Activated CD4-positive, alpha-beta T cell treated with anti-CD3 and anti-CD28 coated beads, Interleukin-2, amount 10 ng/mL, durations not matched to agents 7 days and 5 days (primary cell): ENCODE measurements at places on chromosomes 16 and 17.

- no peak for DNase-seq
These were observed 63.5 kb downstream of the SPECC1 start for GRCh38 chr17:20072692-20072992.

DNA sequence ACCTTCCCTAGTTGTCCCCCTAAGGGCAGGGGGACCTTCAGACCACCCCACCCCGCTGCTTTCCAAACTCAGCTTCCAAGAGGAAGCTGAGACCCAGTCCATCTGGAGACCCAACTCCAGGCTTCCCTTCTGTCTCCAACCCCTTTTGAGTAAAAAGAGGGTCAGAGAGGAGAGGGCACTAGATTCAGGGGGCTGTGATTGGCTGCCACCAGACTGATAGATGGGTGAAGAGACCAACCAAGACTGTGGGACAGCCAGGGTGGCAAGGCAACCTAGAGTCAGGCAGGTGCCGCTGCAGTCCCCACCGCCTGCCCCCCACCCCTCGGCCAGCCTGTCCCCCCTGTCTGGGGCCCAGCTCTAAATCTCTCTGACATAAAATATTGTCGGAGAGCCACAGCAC, 92.5 kb downstream of the SDK2 start:
- peak; percentile 22 for DNase-seq

GRCh38 chr17:78240012-78240655, 8.7 kb downstream of the TMEM235 start:
- no peak for DNase-seq

GRCh38 chr17:32927724-32928585, at the start of gene TMEM98:
Gene TMEM98 (plus strand): TSS chr17:32928153. CDS start chr17:32931529, 3,376 bp downstream.
- DNase-seq, result peak; percentile 3

DNA sequence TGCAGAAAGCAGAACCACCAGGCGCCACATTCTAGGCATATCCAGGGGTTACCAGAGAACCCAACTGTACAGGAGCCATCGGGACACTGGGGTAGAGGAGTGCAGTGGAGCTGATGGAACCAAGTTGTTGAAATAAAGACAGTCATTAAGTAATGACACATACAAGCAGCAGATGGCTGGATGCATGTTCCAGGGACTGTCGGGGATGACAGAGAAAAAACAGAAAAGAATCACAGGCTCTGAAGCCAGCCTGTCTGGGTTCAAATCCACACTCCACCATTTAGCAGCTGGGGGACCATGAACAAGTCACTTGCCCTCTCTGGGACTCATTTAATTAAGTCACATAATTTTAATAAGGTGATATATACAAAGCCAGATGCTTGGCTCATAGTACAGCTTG, 117.1 kb downstream of the ZNF423 start:
- no peak for DNase-seq

- DNase-seq, result peak; percentile 85
These were observed 58.5 kb downstream of the TMEM132E start for GRCh38 chr17:34637548-34638525.

GRCh38 chr16:11020792-11021551, 76.6 kb downstream of the CLEC16A start:
- no peak for DNase-seq

DNA sequence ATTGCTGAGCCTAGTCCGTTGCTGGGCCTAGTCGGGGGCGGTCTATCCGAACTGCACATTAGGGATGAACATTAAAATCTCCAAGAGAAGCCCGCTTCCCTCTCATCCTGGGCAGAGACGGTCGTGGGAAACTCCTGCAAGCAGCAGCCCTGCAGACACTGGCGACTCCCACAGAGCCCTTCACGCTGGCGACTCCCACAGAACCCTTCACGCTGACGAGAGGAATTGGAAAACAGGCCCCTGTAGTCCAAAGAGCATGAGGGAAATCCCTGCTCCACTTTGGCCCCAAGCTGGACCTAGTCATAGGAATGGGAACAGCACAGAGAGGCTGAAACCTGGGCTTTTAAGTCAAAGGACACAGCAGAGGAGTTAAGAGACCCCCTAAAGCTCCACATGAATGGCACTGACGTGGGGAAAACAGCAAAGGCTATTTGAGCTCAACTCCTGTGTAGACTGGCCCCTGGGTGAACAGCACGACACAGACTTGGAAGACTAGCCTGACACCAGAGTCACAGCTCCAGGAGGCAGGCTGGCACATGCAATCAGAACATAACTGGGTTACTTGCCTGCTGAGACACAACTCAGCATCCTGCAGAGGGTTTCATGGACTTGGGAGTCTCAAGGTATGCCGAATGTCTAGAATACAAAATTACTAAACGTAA, 42.2 kb downstream of the WDR45B start:
- no peak for DNase-seq

- no peak for DNase-seq
These were observed 484.7 kb downstream of the NPIPA7 start for GRCh38 chr16:16863672-16864071.

DNA sequence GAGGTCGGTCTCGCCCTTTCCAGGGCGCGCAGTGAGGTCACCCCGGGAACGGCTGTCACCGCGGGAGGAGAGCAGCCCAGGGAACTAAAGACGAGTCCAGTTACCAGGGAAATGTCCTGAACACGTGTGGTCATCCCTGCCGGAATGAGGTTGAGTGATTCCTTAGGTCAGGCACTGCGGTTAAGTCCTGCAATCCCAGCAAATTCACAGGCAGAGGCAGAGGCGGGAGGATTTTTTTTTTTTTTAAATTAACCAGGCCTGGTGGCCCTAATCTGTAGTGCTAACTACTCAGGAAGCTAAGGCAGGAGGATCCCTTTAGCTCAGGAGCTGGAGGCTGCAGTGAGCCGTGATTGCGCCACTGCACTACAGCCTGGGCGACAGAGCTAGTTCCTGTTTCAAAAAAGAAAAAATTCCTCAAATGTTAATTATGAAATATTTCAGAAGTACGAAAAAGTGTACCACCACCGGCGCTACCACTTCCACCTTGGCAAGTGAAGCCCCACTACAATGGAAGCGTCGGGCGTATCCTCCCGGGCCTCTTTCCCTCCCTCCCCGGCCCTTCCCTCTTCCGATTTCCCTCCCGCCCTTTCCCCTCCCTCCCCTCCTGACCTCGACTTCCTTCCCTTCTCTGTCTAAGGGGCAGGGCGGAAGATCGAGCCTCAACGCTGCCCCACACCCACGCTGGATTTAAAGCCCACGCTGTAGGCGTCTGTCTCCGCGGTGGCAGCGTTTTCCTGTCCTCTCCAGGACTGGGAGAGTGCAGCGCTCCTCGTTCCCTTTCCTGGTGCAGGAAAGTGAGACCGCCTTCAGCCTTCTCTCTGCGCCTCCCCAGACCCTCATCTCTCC, 27.3 kb downstream of the SLFN11 start:
- DNase-seq, result peak; percentile 43

DNA sequence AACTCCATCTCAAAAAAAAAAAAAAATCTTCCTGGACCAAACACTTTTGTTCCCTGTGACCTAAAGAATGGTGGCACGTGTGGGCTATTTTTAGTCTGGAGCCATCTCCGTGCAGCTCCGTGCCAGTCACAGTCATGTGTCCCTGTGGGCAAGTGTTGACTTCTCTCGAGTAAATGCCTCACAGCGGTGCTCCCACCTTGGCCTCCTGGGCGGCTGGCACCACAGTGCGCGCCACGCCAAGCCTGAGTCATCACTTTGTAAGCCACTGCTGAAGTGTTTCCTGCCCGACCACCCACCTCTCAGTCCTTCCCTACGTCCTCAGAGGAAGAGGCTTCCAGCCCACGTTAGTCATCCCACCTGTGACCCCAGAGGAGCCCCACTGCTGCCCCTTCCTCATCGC, 10.9 kb upstream of the HEXD start:
- DNase-seq, result no peak

DNA sequence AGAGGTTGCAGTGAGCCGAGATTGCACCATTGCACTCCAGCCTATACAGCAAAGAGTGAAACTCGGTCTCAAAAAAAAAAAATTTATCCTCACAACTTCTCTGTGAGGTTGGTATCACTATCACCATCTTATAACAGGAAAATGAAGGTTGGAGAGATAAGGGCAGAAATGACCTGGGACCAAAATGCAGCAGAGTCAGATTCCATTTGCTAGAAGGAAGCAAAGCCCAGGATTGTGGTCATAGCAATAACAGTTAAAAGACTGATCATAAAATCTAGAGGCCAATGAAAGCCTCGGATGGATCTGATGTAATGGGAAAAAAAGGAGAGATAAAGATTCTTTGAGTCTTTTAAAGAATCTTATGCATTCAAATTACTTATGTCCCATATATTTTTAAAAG, 69.6 kb upstream of the TEKT1 start:
- DNase-seq, result no peak

DNA sequence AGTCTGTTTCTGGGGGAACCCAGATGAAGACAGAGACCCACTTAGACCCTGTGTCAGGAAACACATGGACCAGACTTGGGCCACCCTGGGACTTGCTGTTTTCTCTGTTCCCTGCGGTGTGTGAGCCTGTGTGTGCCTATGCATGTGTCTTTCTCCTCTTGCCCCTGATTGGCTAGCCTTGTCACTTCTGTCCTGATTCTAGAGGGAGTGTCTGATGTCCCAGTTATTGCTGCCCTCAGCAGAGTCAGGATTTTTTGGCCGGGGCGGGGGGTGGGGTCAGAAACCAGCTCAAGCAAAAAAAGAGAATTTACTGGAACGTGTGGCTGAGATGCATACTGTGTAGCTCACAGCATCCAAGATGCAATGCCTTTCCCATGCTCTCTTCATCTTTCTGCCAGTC, 30.5 kb downstream of the PLCG2 start:
- no peak for DNase-seq

DNA sequence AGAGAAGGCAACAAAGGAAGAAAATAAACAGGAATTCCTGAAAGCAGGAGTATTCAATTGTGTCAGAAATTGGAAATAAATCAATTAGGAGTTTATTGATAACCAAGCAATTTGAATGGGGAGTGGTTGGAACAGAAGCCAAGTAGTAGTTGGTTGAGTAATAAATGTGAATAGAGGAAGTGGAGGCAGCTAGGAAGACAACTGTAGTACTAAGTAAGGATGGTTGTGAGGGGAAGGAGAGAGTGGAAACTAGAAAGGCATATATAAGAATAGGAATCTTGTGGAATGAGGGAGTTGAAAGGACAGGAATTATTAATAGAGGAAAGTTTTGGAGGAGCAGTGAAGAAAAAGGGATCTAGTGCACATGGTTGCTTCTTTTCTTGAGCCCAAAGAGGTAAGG, 34.4 kb downstream of the NFAT5 start:
- no peak for DNase-seq

DNA sequence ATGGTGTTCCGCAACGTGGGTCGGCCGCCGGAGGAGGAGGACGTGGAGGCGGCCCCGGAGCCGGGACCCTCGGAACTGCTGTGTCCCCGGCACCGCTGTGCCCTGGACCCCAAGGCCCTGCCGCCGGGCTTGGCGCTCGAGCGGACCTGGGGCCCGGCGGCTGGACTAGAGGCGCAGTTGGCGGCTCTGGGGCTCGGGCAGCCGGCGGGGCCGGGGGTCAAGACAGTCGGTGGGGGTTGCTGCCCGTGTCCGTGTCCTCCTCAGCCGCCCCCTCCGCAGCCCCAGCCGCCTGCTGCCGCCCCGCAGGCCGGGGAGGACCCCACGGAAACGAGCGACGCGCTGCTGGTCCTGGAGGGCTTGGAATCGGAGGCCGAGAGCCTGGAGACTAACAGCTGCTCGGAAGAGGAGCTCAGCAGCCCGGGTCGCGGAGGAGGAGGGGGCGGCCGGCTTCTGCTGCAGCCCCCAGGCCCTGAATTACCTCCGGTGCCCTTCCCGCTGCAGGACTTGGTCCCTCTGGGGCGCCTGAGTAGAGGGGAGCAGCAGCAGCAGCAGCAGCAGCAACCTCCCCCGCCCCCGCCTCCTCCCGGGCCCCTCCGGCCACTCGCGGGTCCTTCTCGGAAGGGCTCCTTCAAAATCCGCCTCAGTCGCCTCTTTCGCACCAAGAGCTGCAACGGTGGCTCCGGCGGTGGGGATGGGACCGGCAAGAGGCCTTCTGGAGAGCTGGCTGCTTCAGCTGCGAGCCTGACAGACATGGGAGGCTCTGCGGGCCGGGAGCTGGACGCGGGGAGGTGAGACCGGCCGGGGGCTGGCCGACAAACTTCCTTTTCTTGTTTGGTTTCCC, 821 bp downstream of the SOCS7 start:
- DNase-seq, result peak; percentile 8

- no peak for DNase-seq
These were observed 119.1 kb downstream of the SDK2 start for GRCh38 chr17:73524941-73525679.

GRCh38 chr17:80762076-80762475, 217.4 kb downstream of the RPTOR start:
- no peak for DNase-seq

- DNase-seq, result no peak
These were observed 68.5 kb upstream of the RPL38 start for GRCh38 chr17:74134991-74135390.

DNA sequence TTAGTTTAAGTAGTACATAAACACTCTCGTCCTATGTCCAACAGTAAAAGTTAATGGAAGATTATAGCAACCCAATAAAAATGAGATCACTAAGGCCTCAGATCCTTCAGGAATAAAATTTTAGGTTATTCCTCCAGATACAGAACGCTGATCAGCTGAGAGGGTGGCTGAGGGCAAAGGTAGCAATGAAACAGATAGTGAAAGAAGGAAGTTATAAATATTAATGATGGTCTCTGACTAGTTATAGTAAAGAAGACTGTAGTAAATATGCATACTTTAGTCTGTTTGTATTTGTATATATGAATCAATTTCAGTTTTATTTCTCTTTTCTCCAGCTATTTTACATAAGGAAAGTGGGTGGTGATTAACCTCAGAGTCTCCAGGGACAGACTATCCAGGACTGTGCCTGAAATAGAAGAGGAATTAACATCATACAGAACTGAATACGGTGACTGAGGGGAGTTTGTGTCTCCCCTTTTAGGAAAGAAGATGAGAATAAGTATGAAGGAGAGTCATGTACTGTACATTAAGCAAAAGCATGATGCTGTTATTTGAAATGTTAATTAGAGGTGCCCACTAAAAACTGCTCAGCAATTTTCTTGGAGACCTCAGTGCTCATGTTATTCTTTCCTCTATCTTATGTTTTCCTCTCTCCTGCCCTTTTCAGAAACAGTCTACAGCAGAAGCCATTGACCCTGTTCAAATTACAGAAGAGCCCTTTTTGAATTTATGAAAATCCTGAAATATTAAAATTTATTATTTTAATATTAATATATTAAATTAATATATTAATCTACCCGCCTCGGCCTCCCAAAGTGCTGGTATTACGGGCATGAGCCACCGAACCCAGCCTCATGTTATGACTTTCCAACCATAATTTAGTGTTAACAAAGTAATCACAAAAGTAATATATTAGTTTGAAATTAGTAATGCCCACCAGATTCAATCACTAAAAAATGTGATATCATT, 36.5 kb upstream of the DHRS7B start:
- no peak for DNase-seq
